Stimulated activated CD4-positive, alpha-beta T cell treated with anti-CD3 and anti-CD28 coated beads, TNF-alpha, amount 100 ng/mL, for 4 hours (primary cell): ENCODE measurements at places on chromosomes 1 and 21.

- no peak for DNase-seq
These were observed 187.6 kb downstream of the LRRC40 start for GRCh38 chr1:70017770-70018169.

DNA sequence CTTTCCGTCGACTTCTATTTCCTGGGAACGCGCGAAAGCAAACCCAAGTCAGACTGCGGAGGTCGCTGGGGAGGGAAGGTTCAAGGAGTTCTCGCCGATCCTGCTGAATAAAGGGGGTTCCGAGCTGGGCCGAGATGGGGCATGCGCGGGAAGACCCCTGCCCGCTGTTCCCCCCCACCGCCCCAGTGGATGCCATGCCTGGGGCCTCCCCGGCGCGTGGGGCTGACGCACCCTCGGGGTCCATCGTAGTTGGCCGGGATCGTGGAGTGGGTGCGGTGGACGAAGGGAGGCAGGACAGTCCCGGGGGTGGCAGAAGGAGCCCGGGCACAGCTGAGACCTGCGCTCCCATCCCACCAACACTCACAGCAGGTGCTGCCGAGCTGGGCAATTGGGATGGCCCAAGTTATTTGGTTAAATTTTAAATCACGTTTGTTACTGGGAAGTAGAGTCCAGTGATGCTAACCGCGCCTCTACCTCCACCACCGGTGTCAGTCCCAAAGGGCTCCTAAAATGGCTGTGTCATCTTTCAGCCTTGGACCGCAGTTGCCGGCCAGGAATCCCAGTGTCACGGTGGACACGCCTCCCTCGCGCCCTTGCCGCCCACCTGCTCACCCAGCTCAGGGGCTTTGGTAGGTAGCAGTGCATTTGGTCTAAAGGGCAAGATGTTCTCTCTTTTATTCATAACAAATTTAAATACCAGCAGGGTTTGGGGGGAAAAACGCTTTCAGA, 801 bp downstream of the MX1 start:
- no peak for DNase-seq

DNA sequence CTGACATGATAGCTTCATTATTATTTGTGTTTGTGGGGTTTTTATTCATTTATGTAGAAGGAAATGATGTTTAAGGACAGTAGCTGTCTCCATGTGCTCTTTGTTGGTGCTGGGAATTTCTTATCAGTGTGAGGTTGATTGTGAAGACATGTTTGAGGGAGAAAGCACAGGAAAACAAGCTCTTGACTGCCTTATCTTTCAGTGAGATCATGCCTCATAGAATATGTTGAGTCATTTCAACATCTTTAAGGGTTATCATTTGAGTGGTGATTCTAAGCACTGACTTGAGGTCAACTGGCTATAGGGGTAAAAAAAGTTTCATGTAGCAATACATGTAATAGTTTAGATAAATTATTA, 405.1 kb upstream of the ADAMTS5 start:
- DNase-seq: no peak

- DNase-seq: no peak
These were observed 125.6 kb upstream of the LMO4 start for GRCh38 chr1:87202922-87203655.

- no peak for DNase-seq
These were observed 24.0 kb downstream of the COQ8A start for GRCh38 chr1:226964068-226964425.

DNA sequence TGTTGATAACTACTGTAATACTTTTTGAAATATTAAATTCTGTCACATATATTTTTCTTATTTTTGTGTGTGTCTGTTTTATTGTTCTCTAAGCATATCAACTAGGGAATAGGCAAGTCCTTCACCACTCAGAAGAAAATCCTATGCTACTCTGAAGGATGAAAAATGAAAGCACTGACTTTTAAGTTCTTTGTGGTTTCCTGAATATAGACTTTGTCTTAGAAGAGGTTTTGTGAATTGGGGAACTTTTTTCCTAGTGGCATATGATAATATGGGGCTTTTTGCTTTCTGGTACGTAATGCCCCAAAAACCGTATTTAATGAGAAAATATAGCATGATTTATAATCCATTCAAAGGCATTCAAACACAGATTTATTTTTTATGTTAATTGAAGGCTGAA, 136.0 kb downstream of the SNX7 start:
- no peak for DNase-seq

GRCh38 chr1:156410238-156410637, 41.2 kb downstream of the RHBG start:
- DNase-seq: no peak

- no peak for DNase-seq
These were observed 17.4 kb downstream of the BMP8A start for GRCh38 chr1:39508857-39509305.

GRCh38 chr1:245979589-245979988, 527.5 kb downstream of the SMYD3 start:
- DNase-seq: no peak

GRCh38 chr21:31732597-31733550, 956 bp upstream of the SCAF4 start:
- no peak for DNase-seq

- no peak for DNase-seq
These were observed 22.7 kb downstream of the UCHL5 start for GRCh38 chr1:193036337-193037047.

DNA sequence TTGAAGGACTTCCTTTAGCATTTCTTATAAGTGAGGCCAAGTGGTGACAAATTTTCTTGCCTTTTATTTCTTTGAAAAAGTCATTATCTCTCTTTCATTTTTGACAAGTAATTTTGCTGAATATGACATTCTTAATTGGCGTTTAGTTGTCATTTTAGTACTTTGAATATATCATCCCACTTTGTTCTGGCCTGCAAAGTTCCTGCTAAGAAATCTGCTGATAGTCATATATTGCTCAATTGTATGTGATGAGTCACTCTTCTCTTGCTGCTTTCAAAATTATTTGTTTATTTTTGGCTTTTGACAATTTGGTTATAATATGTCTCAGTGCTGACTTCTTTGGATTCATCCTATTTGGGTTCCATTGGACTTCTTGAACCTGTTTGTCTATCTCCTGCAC, 312.6 kb downstream of the DUSP10 start:
- no peak for DNase-seq
